ENCODE measurements at places on chromosomes 11 and 22. TPM values are rescaled to one million over a fixed set of nuclear protein-coding genes. Genes with fewer than 3 reads are reported as not detected.
A peak's percentile ranks its signal among the peaks of the same experiment; 100 is the strongest.

The PPARA gene
- 24.4 TPM for total RNA-seq

DNA sequence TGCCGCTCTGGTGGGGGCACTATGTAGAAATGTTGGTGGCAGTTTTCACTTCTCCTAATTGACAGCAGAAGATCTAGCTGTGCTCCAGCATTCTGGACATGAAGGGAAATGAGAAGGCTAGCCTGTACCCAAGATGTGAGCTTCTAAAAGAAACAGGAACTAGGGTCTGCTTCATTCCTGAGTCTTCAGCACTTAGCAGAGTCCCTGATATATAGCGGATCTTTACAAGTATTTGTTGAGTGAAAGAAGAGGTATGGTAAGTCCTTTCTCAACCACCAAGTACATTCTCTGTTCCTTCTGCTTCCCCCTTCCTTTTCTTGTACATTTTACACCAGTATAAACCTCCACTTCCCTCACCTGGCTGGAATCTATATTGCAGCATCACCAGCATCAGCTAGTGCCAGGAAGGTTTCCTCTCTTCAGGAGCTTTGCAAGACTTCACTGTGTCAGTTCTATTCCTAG, 408.3 kb upstream of the CADM1 start:
- DNase-seq, result no peak

GRCh38 chr11:62125881-62126280, 2.1 kb downstream of the INCENP start:
- no peak for DNase-seq

GRCh38 chr11:109970516-109971183, 122.5 kb upstream of the ZC3H12C start:
- DNase-seq, result no peak

The MMP3 gene
- 3.3 TPM for total RNA-seq

GRCh38 chr11:36088266-36088972, 144.6 kb downstream of the LDLRAD3 start:
- DNase-seq, result peak; percentile 68

DNA sequence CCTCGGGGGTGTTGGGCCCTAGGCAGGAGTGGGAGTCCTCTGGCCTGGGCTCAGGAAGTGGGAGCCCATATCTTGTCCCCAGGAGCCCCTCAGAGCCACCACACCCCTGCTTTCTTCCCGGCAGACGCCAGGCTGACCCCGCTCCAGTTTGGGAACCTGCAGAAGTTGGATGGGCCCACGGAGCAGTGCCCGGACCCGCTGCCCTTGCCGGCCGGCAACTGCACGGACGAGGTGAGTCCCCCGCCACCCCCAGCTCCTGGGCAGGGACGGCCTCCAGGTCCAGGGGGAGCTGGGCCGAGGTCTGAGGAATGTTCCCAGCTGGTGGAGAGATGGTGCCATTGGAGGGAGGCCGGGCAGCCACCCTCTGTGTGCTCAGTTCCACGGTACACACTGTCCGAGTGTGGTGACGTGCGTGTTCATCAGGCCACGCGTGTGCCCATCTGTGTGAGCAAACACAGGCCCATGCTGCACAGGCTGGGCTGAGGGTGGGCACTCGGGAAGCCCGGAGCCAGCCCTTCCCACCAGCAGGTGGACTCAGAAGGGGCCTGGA, 4.8 kb downstream of the MUC5B start:
- DNase-seq, result no peak

- DNase-seq, result peak; percentile 72
These were observed 99.1 kb downstream of the XRRA1 start for GRCh38 chr11:74849525-74850391.

DNA sequence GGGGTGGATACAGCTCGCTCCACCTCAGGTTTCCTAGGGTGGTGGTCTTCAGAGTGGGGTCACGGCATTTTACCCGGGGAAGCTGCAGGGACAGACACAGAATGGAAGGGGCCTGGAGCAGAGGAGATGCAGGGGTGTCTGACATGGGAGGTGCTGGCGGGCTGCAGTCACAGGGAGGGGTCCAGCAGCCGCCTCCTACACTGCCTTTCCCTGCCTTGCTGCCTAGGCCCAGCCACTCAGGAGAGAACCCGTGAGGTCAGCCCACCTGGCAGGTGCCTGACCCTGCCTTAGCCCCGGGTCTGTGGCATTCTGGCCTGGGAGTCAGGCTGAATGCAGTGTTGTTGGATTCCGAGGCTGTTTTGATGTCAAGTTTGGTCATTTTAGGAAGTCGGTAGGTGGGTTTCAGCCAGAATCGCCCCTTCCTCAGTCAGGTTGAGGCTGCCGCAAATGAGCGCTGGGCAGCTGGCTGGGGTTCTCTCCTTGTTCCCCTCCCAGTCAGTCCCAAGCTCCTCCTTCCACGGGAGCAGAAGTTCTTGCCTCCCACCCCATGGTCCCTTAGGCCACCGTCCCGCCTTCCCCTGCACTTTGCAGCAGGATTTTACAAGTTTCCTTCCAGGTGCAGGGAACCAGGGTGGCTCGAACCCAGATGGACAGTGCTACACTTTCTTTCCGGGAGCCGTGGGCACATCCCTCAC, 294.5 kb downstream of the TBC1D22A start:
- DNase-seq, result no peak

DNA sequence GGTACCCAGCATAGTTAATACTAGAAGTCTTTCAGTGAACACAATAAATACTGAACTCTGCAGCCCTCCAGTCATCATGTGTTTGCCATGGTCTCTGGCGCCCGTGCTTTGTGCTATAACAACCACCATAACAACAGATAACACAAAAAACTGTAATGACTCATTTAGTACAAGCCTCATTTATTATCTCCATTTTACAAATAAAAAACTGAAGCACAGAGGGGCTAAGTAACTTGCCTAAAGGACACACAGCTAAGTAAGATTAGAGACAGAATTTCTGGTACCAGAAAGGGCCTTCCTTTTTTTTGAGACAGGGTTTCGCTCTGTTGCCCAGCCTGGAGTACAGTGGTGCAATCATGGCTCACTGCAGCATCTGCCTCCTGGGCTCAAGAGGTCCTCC, 19.5 kb downstream of the RBFOX2 start:
- peak; percentile 67 for DNase-seq

DNA sequence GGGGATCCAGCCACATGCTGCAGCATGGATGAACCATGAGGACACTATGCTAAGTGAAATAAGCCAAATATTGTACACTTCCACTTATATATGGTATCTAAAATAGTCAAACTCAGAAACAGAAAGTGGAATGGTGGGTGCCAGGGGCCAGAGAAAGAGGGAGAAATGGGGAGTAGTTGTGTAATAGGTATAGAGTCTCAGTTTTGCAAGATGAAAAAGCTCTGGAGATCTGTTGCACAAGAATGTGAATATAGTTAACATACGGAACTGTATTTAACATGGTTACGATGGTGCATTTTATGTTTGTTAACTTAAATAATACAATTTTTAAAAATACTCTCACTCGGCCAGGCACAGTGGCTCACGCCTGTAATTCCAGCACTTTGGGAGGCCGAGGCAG, 21.2 kb downstream of the GDPD5 start:
- no peak for DNase-seq

DNA sequence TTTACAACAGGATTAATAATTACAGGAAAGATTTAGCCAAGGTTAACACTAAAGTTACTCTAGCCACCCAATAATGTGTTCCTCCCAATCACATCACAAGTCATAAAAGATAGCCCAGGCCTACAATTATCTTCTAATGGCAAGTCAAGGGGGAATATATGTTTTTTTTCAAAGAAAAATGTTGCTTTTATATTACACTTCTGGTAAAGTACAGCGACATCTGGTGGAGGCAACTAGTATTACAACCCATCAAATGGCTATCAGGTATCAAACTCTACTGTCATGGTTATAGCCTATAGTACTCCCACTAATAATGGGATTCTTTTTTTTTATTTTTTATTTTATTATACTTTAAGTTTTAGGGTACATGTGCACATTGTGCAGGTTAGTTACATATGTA, 71.8 kb downstream of the XRRA1 start:
- DNase-seq, result no peak

The PVALB gene
- not detected for total RNA-seq

The EWSR1 gene
- total RNA-seq, result 176 TPM

DNA sequence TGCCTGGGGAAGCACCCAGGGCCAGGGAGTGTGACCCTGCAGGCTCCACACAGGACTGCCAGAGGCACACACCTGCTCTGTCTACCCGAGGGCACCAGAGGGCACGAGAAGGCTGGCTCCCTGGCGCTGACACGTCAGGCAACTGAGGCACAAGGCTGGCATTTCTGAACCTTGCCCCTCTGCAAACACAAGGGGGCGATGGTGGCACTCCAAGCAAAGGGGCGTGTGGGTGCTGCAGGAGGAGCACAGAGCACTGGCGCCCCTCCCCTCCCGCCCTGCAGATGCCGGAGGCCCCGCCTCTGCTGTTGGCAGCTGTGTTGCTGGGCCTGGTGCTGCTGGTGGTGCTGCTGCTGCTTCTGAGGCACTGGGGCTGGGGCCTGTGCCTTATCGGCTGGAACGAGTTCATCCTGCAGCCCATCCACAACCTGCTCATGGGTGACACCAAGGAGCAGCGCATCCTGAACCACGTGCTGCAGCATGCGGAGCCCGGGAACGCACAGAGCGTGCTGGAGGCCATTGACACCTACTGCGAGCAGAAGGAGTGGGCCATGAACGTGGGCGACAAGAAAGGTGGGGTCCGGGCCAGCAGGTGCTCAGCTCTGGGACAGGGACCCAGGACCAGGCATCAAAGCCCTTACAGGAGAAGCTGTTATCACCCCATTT, 20.8 kb upstream of the TXNRD2 start:
- peak; percentile 71 for DNase-seq

The ADM gene
- 103 TPM for total RNA-seq

DNA sequence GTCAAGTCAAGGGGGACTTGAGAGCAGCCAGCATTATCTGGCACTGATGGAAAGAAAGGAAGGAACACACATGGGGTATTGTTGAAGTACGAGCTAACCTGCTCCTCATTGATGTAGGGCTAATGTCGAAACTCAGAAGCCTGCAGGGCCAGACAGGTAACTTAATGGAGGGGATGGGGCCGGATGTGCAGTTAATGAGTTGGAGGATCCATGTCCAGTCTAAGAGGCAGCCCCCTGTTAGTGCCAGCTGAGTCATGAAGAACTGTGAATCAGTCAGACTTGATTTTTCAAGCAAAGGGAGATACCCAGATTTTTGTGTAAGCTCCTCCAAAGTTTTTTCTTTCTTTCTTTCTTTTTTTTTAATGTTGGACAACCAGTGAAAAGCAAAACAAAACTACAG, 65.6 kb downstream of the CECR2 start:
- DNase-seq, result no peak

The OR52A5 gene
- not detected for total RNA-seq

- DNase-seq, result no peak
These were observed 80.2 kb downstream of the TBC1D22A start for GRCh38 chr22:46842606-46843005.

The OR6T1 gene
- not detected for total RNA-seq

DNA sequence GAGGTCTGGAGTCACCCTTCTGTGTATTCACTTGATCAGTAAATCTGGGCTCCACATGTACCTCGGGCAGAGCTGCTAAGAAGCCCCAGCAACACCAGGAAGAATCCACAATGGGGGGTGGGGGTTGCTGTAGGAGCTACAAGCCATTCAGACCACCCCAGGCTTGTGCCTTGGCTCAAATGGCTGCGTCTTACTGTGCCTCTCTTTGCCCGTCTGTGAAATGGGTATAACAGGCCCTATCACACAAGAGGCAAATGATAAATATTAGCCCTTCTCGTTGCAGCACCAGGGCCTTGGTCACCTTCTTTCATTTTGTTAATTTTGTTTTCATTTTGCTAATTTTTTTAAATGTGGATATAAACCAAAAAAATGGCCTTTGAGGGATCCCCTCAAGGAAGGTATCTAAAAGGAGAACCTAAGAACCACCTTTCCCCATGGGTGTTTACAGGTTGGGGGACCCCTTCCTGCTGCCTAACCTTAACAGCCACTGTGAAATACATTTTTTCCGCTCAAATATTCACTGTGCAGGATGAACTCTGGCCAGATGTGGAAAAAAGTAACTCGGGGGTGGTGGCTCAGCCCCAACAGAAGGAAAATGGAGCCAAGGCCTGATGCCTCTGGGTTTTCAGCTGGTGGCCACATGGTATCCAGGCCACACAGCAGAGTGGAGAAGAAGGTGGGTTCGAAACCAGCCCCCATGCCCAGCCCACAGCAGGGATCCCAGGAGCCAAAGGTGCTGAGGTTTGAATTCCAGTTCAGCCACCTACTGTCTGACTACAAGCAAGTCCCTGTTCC, 284.0 kb downstream of the MN1 start:
- no peak for DNase-seq

The GTSE1 gene
- 13.4 TPM for total RNA-seq

DNA sequence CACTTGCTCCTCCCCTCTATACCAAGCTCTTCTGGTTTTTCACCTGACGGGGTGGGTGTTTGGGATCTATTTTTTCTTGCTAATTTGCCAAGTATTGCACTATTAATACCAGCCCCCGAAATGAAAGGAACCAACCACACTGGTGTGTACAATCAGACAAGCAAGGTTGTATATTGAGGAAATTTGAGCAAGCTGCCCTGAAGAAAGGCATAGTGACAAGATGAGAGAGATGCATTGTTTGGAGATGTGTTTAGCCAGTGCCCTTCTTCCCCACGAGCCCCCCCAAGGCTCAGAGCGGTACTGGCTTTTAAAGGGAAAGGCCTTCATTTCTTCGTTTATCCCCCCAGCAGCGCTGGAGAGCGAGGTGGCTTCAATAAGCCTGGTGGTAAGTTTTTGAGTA, 15.2 kb upstream of the GAS2L1 start:
- no peak for DNase-seq

DNA sequence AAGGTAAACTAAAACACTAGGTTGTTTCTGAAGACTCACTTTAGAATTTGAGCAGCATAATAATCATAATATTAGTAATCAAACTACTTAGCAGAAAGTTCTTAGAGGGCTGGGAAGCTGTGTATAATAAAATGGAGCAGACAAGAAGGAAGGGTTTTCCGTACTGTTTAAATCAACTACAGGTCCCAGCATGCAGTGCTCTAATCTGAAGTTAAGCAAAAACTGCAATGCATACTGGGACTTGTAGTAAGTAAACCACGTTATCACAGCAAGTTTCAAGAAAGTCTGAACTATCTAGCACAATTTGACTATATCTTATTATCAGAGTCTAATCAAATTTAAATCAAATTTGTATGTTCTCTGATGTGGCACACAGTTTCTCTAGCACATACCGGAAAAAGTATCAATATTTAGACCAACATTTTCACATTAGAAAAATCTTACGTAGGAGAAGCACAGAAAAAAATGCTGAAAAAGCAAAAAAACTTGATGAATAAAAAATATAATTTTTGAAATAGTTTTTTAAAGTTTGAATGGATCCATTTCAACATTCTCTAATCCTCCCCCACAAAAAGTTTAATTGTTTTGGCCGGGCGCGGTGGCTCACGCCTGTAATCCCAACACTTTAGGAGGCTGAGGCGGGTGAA, 8.2 kb downstream of the PHF21A start:
- DNase-seq, result peak; percentile 70

GRCh38 chr11:29750392-29750791, 266.4 kb downstream of the KCNA4 start:
- no peak for DNase-seq

DNA sequence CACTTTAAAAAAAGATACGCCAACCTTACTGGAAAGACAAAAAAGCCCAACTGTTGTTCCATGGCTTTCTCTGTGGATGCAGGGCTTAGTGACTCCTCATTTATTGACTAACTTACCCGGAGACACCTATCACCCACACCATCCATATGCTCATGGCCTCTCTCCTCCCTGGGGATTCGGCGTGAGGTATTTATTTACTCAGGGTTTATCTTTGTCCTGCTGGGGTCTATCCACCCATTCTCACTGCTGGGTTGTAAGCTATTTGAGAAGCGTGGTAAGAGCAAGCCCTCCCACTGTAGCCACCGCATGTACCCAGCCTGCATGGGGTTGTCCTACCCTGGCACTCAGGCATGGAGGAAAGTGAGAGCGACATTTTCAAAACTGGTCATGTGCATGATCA, 93.6 kb downstream of the NELL1 start:
- DNase-seq, result no peak
